ENCODE measurements at places on chromosomes 3 and 15.

DNA sequence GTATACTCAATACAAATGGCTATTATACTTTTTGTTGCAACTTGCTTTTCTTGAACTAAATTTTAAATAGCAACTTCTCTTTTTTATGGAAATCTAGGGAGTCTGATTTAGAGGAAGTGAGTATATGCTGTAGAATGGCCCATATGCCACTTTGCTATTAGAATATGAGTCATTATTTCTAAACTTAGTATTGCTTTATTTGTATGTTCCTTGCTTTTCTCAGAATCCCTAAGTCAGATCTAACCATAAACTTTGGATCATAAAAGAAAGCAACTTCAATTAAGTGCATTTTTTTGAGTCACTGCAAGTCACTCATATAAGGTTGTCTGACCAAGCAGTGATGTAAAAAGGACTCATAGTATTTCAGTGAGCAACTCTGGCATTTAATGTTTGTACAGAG is 17.5 kb upstream of the SPTSSB start:
- no peak for DNase-seq

GRCh38 chr3:63588895-63589294 is 63.6 kb upstream of the SNTN start:
- DNase-seq = no peak

- no peak for DNase-seq
Measured at GRCh38 chr3:129025108-129025507, 24.0 kb downstream of the EFCC1 start.

- DNase-seq = peak; percentile 43
Measured at GRCh38 chr15:74616366-74616939, 817 bp downstream of the CLK3 start.

DNA sequence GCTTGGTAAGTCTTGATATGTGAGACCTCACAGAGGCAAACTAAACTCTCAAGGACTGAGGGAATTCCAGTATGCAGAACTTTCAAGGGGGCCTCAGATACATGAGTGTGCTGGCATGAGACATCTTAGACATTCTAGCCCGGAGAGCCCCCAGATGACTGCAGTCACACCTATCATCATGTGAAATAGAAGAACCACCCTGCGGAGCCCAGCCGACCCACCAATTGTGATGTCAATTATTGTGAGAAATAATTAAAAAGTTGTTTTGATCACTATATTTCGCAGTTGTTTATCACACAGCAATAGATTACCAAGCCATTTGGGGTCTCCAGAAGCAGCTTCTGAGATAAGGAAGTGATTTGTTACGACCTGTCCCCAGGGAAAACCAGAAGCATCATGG is 55.3 kb upstream of the CD47 start:
- DNase-seq = no peak

- DNase-seq = no peak
Measured at GRCh38 chr3:129672412-129672811, 65.9 kb upstream of the PLXND1 start.

DNA sequence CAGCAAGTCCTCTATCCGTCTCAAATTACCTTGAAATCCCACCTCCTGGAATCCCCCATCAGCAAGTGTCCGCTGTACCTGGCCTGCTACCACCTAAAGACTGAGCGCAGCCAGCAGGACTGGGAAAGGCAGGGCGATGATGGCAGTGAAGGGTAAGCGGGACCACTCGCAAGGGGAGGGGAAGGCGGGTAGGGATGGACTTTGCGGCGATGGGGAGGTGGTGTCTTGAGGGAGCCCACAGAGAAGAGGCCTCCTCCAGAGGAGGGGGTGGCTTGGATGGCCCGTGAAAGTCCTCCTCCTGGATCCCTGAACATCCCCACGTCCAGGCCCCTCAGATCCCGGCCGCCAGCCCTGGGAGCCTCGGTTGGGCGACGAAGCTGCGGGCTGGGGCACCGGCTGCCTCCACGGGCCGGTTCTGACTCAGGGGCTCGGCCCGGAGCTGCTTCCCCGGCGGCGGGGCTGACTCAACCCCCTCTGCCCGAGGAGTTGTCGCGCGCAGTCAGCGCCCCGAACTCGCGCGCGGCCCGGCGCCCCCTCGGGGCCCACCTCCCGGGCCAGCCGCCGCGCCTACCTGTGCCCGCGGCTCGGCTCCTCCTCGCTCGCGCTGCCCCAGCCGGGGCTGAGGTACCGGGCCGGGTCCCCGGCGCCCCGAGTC is 512 bp downstream of the LARP6 start:
- DNase-seq = no peak

DNA sequence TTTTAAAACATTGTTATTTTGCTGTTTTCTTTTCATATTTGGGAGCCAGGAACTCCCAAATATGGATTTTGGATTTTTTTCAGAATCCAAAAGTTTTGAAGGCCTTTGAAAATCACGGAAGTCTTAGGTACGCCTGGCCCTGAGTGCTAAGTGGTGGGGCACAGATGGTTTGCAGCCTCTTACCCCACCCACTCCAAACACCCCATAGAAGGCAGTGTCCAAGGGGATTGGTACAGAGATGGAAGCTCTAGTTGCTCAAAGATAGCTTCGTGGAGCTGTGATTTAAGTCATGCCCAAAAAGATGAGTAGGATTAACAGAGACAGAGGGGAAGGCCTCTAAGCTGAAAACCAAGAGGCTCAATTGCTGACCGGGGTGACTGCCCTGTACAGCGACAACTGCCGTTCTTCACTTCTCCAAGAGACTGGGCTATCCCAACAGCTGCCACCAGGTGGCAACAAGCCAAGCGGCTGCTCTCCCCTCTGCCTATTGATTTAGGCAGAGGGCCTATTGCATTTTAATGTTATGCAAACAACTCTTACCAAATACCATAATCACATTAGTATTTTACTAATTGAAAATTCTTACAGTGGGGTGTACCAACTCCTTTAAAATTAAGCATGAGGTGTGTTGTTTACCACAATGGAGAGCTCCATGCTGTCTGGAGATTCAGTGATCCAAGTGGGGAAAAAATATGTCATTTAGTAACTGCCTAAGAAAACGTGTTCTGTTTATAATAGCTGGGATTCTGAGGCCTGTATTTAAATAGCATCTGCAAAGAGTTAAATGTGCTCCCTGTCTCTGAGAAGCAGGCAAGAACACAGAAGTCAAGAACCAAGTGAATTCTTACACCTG is 64.0 kb upstream of the C15orf61 start:
- DNase-seq = peak; percentile 84

GRCh38 chr15:75452865-75453702 is 1.6 kb upstream of the SIN3A start:
- DNase-seq = peak; percentile 69
